ENCODE measurements at places on chromosomes 2 and 18. TPM values are rescaled to one million over a fixed set of nuclear protein-coding genes. Genes with fewer than 3 reads are reported as not detected.

DNA sequence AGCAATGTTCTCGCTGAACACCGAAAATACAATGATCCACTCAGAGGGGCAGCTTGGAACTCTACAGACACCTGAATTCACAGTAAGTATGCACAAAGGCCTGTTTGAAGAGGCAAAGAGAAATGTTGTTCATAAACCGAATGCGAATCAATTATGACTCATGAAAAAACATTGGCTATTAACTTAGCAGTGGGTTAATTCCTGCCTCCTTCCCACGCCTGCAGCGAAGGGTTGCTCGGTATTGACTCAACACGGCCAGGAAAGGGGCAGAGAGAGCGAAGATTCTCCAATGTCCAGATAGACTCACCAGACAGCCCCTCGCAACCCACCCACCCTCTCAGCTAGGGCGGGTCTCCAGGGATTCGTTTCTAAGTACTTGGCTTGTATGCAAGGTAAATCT is 9.4 kb downstream of the CRACDL start:
- DNase-seq, result no peak

DNA sequence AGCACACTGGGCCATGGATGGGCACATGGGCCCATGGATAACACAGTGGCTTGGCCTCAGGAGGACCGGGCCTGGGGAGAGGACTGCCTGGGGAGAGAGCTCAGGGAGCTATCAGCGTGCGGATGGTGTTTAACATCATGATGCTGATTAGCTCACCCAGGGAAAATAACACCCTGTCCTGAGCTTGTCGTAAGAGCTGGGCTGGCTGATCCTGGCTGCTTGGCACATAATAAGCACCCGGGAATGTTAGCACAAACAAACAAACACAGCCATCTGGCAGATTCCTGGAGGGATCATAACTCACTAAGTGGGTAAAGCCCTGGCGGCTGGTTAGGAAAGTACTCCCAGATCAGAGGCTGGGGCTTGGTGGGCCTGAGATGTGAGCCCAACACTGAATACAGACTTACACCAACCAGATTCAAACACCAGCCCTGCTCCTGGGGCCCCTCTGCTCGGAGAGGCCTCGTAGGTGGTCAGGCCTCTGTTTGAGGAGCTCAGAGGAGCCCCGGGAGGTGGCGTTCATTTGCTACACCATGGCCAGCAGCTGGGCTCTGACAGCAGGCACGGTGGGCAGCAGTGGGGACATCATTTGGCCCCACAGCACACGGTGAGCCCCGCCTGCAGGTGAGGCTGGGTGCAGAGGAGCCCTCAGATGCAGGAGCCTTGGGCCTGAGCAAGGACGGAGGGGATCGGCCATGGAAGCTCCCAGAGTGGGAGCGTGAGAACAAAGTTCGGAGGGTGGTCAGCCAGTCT is 193.4 kb upstream of the HDAC4 start:
- peak; percentile 20 for DNase-seq

DNA sequence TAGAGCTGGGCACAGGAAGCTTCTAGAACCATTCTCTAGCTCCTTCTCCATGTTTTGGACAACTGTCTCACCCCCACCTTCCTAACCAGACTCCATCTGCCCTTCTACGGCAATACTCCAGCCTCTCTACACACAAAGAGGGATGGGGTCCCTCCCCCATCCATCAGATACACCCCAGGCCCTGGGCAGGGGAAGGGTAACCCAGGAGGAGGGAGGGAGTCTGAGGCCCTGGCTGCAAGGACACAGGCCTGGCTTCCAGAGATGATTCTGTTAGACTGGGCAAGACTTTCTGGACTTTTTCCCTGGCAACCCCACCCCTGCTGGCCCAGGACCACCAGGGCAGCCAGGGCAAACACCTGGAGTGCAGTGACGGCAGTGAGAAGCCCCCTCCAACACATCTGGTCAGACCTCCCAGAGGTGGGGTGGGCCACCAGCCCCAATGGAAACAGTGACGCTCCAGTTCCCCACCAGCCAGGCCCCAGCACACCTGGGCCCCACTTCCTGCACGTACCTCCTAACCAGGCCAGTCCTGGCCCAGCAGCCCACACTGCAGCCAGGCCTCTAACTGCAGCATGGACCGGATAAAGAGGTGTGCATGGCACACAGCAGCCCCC is 6.5 kb downstream of the CYP26B1 start:
- no peak for DNase-seq

GRCh38 chr18:11369556-11369955 is 220.2 kb upstream of the PIEZO2 start:
- no peak for DNase-seq

- DNase-seq, result no peak
These were observed 13.3 kb downstream of the MBP start for GRCh38 chr18:77119101-77119850.

- DNase-seq, result no peak
These were observed 20.1 kb upstream of the PTH2R start for GRCh38 chr2:208386541-208386940.

- peak; percentile 45 for DNase-seq
These were observed 39.9 kb upstream of the SMAD7 start for GRCh38 chr18:48990481-48991318.

Gene COLEC11
- not detected for total RNA-seq

Gene FAM237A
- total RNA-seq, result not detected

Gene SPP2
- not detected for total RNA-seq

Gene CRACDL
- total RNA-seq, result 1.9 TPM

Measured in umbilical cord (tissue), 2 donors.